ENCODE measurements at places on chromosomes 3 and 15.

DNA sequence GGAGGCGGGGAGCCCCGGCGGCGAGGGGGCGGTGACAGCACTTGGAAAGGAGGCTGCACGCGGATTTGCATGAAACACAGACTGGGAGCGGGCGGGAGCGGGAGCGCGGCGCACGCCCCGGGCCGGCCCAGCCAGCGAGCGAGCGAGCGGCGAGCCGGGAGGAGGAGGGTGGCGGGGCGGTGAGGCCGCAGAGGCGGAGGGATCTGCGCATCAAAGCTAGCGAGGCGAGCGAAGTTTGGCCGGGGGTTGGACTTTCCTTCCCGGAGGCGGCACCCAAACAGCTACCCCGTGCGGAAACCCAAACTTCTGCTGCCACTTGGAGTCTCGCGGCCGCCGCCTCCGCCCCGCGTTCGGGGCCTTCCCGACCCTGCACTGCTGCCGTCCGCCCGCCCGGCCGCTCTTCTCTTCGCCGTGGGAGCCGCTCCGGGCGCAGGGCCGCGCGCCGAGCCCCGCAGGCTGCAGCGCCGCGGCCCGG is at the start of gene SMAD3:
SMAD3 (plus strand) TSS at position 72 of the 475 bp plus-strand sequence. CDS start 553 bp downstream, outside the sequence.
- DNase-seq: peak; percentile 80

- DNase-seq: no peak
Observed at GRCh38 chr3:141992512-141992911, 116.1 kb downstream of the ATP1B3 start.

DNA sequence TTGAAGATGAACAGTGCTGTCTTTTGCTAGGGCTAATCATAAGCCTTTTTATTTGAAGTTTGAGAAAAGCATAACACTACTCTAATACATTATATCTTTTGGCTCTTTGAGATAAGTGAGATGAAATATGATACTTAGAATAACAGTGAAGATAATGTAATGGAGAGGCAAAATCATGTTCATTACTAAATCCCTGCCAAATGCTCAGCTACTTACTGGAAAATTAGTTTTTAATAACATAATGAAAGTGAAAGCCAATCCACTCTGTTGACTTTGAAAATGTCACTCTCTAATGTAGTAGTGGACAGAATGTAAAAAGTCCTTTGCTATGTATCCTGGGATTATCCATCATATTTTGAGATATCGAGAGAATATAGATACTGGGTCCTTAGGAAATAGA is 35.9 kb upstream of the MYH15 start:
- no peak for DNase-seq

GRCh38 chr15:41840673-41841072 is 2.0 kb downstream of the PLA2G4B start:
- DNase-seq: no peak

GRCh38 chr3:198065897-198066296 is 105.9 kb downstream of the LMLN start:
- DNase-seq: no peak

GRCh38 chr3:157096328-157096727 is 63.6 kb downstream of the CCNL1 start:
- DNase-seq: no peak

- DNase-seq: no peak
Observed at GRCh38 chr3:113812854-113813253, 25.7 kb upstream of the GRAMD1C start.

GRCh38 chr3:136414476-136414875 is 164.3 kb downstream of the PCCB start:
- no peak for DNase-seq

DNA sequence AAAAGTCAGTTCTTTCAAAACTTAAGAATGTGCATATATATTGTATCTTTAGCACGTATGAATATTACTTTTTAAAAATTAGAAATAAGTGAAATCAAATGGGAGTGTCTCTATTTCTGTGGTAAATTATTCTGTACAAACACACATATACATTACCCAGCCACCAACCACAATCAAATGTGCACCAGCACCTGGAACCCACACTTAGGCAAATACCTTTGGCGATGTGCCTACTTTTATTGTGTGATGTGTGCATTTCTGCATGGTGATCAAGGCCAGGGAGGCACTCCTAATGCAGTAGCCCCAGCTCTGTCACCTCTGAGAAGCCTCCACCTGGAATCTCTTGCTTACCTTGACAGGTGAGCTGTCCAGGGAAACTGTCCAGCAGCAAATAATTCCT is 76.9 kb downstream of the PIK3R4 start:
- DNase-seq: no peak

DNA sequence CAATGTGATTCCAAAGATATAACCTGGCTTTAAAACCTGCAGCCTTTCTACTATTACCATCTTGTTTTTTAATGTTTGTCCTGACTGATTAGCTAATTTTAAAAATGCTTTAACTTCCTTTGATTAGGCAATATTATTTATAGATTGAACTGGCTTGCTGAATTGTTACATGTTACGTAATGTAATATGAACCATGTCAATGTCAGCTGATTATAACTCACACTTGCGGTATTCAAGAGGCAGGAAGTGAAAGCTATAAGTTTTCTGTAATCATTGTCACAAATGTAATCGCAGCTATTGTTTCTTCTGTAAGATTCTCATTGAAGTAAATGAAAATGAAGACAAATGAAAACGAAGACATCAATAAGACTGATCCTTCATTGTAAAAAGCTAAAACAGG is 146.8 kb downstream of the ROBO2 start:
- no peak for DNase-seq

DNA sequence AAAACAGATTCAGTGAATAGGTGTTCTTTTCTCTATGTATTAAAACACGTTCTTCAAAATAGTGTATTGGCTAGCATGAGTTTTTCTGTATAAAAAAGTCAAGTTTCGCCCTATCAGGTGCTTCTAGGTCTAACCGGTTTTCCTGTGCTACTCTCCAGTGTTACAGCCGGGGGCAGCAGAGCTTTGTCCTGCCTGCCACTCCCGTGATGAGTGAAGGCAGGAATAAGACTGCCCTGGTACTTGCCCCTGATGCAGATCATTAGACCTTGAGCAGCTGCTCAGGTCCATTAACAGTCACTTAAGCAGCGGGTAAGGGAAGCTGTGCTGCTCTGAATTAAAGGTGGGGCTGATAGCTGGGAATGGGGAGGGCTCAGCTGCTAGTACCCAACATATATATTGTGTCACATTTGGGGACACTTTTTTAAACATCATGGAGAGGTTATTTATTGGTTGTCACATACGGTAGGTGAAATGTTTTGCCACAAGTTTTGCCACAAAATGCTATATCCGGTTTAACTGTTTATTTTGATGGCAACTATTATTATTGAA is 1.3 kb upstream of the UNC13C start:
- DNase-seq: no peak

DNA sequence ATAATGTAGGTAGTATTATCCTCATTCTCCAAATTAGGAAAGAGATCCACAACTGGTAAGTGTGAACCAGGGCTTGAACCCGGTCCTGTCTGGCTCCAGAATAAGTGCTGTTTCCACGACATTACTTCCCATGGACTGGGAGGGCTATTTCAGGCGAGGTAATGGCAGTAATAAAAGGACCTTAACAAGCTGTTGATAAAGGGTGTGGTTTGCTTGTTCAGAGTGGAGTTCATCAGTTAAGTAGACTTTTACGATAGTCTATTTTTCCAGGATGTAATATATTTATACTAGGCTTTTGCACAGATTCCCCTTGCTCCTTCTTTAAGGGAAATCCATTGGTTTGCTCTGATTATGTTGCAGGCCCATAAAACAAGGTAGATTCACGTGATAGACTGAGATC is 88.4 kb upstream of the TNFAIP8L3 start:
- DNase-seq: no peak

DNA sequence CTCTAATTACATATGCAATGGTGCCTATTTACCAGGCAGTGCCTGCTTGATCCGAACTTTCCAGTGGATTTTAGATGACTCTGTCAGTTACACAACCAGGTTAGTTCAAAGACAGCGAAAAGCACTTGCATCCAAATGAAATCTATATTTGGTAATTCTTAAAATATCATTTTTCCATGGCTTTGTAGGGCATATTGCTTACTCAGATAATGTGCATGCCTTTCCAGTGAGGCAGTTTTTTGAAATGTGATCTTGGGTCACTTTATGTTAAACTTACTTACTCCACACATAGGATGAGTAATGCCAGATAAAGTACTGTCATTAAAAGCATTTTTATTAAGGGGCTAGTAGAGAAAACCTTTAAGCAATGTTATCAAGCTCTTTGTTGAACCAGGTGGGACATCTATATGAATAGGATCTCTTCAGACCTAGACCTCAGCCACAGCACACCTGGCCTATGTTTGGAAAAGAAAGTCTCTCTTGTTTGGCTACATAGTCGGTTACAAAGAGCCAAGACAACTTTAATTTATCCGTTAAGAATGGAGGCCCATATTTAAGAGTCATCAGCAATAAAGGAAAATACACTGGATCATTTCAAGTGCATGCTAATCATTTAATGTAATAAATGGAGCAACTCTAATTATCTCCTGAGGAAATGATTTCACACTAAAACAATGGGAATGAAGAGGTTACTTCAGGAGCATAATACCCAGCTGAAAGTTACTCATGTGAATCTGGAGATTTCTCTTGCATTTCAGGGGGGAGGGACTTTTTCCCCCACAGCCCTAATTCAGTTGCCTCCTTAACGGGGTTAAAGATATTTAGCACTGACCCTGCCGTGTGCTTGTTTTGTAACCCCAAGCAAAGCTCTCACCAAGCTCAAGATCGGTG is 56.3 kb upstream of the TMCO5A start:
- DNase-seq: no peak

DNA sequence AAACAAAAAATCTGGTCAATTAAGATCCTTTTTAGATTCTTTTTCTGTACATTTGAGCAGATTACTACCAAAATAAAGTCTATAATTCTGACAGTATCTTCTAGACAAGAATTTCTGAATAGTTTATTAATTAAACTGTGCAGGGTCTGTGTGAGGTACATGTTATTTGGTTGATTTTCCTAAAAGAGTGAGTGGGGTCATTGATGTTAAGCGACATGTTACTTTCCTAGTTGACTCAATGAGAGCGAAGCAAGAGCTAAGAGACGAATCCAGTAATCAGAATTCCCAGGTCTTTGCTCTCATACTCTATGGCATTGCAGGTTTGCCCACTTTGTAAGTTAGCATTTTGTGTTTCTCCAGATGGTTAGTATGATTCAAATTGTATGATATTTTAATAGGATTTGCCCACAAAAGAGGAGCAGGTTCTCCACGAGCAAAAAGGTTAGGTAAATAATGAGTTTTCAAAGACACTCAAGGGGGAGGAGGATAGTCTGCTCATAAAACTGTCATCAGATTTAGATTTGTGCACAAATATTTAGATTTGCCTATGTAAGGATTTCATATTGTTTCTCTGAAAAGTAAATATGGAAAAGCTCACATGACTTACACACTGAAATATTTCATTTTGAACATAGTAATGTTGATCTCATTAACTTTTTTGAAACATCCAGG is 217.2 kb upstream of the CGNL1 start:
- DNase-seq: no peak

DNA sequence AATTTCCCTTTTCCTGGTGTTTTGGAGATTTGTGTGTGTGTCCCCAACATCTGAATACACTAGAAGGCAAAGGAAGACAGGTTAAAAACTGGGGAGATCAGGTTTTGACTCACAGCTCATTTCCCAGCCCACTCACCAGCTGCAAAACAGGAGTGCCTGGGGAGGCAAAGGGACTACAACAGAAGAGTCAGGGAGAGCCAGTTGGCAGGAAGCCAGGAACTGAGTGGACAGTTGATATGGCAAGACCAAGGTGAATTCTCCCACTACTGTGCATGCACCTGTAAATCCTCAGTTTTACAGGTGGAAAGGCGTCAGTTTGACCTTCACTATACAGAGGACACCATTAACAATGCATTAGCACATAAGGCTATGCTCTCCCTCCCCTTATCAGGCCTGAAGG is 901.5 kb upstream of the SEMA6D start:
- no peak for DNase-seq

DNA sequence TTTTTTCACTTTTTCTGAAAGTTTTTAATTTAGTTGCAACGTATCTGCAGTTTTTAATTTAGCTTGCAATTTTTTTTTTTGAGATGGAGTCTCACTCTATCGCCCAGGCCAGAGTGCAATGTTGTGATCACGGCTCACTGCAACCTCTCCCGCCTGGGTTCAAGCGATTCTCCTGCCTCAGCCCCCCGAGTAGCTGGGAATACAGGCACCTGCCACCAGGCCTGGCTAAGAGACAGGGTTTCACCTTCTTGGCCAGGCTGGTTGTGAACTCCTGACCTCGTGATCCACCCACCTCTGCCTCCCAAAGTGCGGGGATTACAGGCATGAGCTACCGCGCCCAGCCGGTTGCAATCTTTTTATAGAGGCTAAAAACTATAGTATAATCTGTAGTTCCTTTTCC is 142.9 kb upstream of the ALCAM start:
- no peak for DNase-seq

DNA sequence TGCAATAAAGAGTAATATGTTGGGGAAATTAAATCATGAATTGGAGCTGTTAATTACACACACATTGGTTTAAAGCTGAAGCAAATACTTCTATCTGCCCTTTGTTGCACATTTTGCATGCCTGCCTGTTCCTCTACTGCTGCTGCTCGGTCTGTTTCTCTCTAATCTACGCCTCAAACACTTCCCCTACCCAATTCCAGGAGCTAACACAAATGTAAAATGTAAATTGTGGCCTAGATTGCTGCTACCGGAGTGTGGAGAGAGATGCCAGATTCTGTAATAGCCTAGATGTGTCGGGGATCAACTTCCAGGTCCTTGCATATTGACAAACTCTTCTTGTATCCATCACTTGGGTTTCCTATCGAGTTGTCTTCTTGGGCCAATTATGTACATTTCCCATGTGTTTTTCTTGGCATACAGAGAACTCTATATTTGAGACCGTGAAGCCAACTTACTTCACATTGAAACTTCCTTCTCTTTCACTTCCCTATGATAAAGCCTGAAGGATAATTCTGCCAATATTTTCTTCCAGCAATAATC is 450.4 kb upstream of the NR2F2 start:
- DNase-seq: no peak

DNA sequence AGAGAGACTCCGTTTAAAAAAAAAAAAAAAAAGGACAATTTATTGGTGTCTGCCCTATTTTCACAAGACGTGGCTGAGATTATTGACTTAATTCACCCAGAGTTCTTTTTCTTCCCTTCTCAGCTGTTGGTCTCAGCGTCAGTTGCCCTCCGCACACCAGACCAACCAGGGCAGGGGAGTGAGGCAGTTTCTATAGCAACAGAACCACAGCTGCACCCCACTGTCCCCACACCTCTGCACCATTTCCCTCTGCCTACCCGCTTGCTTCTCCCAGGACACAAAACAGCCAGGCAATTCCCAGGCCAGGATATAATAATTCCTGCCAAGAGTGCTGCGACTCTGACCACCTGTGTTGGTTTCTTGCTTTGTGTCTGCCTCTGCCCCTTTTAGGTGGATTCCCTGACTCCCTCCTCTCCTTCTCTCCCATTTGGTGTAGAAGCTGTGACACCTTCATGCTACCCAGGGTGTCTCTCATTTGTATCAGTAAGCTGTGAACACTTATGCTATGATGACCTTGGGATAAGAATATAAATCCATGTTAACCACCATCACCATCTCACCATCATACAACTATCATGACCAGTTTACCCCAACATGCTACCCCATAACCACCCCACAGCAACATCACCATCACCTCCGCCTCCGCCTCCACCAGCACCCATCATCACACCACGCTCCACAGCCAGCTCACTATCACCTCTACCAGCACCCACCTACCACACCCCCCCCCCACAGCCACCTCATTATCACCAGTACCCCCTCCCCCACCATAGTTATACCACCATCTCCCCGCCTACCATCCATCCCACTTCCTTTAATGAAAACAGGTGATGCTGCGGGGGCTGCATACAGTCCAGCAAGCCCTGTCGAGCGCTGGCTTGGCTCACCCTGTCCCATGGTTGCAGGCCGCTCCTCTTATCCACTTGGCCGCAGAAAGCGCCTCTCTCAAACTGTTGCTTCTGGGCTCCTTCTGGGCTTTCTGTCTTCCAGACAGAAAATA is 589 bp downstream of the EPB42 start:
- no peak for DNase-seq

All from activated CD8-positive, alpha-beta T cell treated with anti-CD3 and anti-CD28 coated beads for 36 hours (primary cell).